Urinary bladder (tissue), 4 donors: ENCODE measurements at places on chromosomes 5 and 9. TPM values are rescaled to one million over a fixed set of nuclear protein-coding genes. Genes with fewer than 3 reads are reported as not detected.

The CA9 gene
- total RNA-seq, result 0.37 TPM

The APBA1 gene
- 12.4 TPM for total RNA-seq

GRCh38 chr9:100492952-100493351 lies 20.0 kb downstream of the TMEFF1 start:
- DNase-seq, result no peak

The ENHO gene
- total RNA-seq, result 0.26 TPM

- DNase-seq, result no peak
Observed at GRCh38 chr9:91496351-91496750, 72.7 kb upstream of the NFIL3 start.

The NEUROG1 gene
- not detected for total RNA-seq

GRCh38 chr9:89714321-89714720 lies 109.5 kb downstream of the GADD45G start:
- no peak for DNase-seq

The CCDC69 gene
- total RNA-seq, result 13.9 TPM

DNA sequence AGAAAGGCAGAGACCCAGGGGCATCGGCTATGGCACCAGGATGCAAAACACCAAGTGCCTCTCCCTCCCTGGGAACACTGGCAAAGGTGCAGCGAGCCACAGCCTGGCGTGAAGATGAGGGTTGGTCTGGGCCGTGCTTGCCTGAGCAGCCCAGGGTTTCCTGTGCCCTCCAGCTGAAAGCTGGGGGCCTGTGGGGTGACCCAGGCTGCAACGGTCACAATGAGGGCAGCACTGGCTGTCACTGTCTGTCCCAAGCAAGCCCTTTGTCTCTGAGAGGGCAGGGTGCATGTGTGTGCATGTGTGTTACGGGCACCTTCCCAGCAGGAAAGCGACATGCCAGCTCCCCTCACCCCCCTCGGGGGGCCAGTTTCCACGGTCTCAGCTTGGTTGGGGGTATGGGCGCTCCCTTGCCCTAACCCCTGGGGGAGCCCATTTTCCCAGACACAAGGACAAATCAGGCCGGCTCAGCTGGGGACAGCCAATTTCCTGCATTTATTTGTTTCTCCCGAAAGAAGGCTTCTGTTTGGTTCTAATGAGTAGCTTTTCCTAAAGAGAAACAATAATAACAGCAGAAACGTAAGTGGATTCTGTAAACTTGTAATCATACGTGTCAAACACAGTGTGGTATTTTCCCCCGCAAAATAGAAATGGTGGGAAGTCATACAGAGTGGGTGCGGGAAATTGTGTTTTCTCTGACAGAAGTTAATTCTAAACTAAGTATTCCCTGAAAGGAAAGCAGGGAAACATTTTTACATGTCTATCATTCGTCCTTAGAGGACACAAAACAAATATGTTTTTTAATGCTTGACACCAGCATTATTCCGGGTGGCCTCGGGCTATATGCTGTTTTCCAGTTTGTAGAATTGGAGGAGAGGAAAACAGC lies 21.3 kb downstream of the MRPL36 start:
- DNase-seq, result no peak

GRCh38 chr5:52139888-52140615 lies 647.7 kb upstream of the ITGA1 start:
- DNase-seq, result no peak

The CDO1 gene
- total RNA-seq, result 21.1 TPM

The SLC31A2 gene
- 5.1 TPM for total RNA-seq

DNA sequence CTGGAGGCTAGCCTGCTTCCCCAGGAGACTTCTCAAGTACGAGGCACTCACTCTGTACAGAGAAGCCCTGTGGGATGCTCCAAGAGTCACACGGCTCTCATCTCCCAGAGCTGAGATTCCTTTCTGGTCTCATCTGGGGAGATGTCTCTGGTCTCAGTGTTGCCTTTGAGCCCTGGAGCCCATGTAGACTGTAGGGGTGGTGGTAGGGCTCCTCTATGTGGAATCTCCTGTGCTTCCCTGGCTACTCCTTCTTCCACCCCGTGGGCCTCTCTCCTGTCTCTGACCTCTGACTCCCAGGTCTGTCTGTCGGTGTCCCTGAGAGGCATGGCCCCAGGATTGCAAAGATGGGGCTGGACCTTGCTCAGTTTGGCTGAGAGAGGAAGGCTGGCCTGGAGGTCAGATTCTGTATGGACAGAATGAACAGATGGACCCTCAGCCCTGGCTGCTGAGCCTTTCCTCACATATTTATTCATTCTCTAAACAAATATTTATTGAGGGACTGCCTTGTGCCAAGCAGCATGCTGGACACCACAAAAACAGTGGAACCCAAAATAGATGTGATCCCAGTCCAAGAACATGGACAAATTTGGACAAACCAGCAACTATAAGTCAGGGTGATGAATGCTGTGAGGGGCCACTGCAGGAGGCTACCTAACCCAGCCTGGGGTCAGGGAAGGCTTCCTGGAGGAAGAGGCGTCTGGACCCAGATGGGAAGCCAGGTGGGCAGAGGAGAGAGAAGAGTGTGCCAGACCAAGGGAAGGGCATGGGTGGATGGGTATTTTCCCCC lies 2.6 kb downstream of the CCL19 start:
- no peak for DNase-seq

The ZDHHC11 gene
- total RNA-seq, result 9.3 TPM

GRCh38 chr5:124468671-124469411 lies 277.6 kb downstream of the ZNF608 start:
- DNase-seq, result no peak

GRCh38 chr5:97778451-97778850 lies 595.4 kb upstream of the RIOK2 start:
- DNase-seq, result no peak

- DNase-seq, result no peak
Observed at GRCh38 chr5:145990170-145990569, 53.8 kb downstream of the SH3RF2 start.

The GRAMD2B gene
- 39.4 TPM for total RNA-seq

- DNase-seq, result no peak
Observed at GRCh38 chr9:1383899-1384455, 333.8 kb downstream of the DMRT2 start.

The PCDHA9 gene
- 0.90 TPM for total RNA-seq

The CFAP77 gene
- not detected for total RNA-seq

DNA sequence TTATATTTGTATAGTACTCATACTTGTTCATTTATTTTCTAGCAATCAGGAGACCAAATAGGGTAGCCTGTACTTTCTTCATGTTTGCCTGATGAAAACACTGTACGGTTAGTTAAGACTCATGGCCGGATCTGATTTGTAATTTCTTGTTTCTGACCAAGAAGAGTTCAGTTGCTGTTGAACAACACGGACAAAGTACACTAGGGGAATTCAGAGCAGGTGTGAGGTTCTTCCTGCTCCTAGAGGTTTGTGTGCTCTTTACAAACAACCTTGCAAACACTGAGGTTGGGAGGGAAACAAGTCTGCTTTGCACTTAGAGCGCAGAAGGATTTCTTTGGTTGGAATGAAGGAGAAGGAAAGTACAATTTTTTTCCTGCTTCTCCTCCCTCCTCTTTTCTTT lies 69.7 kb downstream of the TRIO start:
- no peak for DNase-seq

DNA sequence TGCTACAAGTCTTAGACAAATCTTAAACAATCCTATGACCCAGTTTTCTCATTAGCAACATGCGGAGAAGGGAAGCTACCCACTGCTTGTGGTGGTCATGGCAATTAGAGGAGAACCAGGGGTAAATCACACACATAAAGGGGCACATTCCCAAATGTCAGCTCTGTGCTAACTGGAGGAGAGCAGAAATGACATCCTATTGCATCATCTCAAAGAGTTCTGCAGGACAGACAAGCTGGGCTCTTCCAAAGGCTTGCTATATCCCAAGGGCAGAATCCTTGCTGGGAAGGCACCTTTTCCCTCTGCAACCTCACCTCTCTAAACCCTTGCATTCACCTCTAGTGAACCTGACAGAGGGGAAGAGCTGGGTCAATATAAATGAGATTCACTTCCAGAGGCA lies 17.0 kb upstream of the WWC1 start:
- DNase-seq, result no peak

The NDFIP1 gene
- 86.2 TPM for total RNA-seq
